Stimulated activated CD4-positive, alpha-beta T cell treated with anti-CD3 and anti-CD28 coated beads, Interleukin-1b, Interleukin-23, amount 100 ng/mL, for 48 hours (primary cell): ENCODE measurements at places on chromosomes 12 and 14.

- no peak for DNase-seq
Measured at GRCh38 chr14:101215266-101215665, 311.7 kb upstream of the RTL1 start.

GRCh38 chr12:17680220-17680619, 409.8 kb downstream of the RERGL start:
- DNase-seq: no peak

DNA sequence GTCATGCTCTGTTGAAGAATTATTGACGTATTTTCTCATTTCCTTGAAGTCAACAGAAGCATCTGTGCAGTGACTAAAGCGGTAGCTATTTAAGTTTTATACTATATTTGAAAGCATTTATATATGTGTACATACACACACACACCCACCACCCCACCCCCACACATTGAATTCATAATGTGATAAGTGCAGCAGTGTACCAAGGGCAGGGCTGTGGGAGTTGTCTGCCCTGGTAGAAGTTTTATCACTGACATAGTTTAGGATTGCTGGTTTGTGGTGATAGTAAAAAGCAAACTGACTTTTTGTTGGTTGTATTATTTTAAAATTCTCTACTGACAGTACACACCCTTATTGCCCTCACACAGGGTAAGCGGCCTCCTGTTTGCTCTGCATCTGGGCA, 39.1 kb downstream of the GAS2L3 start:
- no peak for DNase-seq

- no peak for DNase-seq
Measured at GRCh38 chr12:53353257-53353655, 17.1 kb upstream of the SP7 start.

DNA sequence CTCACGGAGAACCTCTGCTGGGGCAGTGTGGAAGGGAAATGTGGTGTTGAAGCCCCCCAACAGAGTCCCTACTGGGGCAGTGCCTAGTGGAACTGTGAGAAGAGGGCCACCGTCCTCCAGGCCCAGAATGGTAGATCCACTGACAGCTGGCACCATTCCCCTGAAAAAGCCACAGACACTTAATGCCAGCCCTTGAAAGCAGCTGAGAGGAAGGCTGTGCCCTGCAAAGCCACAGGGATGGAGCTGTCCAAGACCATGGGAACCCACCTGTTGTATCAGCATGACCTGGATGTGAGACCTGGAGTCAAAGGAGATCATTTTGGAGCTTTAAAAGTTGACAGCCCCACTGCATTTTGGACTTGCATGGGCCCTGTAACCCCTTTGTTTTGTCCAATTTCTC, 363.5 kb upstream of the PRICKLE1 start:
- DNase-seq: no peak

DNA sequence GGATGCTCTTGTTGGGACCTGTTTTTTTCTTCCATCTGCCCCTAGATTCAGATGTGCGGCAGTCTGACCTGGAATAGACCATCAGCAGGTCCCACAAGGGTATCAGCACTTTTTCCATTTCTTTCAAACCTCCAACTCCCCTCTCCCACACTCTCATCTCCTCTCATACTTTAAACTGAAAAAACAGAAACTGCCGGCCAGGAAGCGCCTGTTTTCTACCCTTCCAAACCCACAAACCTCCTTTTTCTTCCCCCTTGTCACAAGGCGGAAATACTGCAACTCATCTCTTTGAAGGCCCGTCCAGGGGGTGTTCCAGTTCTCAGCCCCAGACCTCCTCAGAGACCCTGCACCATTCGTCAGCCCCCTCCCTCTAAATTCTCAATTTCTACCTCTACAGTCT, 62.5 kb upstream of the FKBP4 start:
- no peak for DNase-seq

DNA sequence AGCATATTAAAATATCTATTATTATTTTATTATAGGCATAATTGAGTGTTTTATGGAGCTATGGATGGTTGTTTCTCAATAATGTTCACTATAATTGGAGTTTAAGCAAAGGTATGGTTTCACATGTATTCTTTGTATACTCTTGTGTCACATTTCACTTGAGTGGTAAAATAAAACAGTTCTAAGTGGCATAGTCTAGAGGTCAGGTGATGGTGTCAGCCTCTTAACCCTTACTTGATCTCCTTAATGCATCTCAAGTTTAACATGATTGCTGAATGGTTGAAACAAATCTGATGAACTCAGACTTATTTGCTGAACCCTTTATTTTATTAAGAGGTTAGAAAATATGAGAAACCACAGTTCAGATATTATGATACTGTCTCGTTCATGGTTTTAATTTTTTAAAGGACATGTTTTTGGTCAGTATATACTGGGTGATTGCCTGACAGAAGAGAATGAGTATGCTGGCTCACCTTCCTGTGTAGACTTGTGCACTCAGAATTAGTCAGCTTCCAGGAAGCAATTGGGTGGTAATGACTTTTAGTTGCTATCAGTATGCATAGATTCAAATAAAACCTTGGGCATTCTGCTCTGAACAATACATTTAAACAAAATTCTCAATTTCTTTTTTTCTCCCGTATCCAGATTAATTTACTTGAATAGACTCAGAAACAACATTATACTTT, 464.6 kb downstream of the PCNX1 start:
- no peak for DNase-seq

DNA sequence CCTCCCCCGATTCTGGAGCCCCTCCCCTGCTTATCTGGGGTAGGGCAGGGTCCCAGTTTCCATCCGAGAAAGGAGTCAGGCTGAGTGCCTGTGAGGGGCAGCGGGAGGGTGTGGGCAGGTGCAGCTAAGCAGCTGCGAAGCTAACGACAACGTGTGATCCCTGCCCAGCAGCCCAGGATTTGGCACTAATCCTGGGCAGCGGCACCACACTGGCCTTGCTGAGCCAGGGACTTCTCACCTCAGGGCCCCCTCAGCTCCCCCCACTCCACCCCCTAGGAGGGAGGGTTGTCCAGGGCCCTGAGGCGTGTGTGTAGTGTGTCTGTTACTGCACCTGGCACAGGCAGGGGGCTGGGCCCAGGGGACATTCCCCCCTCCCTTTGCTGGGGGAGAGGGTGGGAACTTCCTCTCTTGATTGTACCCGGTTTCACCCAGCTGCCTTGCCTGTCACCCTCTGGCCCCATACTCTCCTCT, 1.8 kb downstream of the SMIM41 start:
- no peak for DNase-seq

DNA sequence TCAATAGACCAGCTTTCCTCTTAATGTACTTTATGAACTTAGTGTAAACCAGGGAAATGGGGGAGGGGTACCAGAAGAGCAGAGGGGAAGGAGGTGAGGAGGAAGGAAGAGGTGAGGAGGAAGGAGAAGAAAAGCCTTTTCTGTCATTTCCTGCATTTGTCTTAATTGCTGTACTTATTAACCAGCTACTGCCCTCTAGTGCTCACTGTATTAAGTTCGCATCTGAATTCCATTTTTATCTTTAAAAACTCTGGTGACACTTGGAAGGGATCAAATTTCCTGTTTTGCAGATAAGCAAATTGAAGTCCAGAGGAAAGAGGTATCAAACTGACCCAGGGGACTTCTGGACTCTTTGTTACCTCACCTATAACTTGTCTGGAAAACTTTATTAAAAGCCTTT, 22.2 kb downstream of the MANSC1 start:
- no peak for DNase-seq

GRCh38 chr12:131610181-131610580, 100.7 kb upstream of the SFSWAP start:
- DNase-seq: no peak

DNA sequence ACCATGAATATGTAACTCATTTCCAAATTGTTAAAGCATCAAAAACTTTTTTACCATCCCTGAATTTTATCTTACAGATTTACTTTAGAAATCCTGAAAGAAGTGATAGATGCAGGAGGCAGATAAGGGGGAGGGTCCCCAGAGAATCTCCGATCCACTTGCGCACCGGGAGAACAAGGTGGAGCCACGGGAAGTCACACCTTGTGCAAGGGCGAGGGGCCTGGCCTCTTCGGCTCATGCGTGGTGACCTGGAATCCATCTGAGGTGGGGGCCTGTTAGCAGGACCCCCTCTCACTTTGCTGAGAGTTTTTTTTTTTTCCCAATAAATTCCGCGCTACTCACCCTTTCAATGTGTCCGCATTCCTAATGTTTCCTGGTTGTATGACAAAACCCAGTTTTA, 80.2 kb upstream of the CDKN3 start:
- no peak for DNase-seq

DNA sequence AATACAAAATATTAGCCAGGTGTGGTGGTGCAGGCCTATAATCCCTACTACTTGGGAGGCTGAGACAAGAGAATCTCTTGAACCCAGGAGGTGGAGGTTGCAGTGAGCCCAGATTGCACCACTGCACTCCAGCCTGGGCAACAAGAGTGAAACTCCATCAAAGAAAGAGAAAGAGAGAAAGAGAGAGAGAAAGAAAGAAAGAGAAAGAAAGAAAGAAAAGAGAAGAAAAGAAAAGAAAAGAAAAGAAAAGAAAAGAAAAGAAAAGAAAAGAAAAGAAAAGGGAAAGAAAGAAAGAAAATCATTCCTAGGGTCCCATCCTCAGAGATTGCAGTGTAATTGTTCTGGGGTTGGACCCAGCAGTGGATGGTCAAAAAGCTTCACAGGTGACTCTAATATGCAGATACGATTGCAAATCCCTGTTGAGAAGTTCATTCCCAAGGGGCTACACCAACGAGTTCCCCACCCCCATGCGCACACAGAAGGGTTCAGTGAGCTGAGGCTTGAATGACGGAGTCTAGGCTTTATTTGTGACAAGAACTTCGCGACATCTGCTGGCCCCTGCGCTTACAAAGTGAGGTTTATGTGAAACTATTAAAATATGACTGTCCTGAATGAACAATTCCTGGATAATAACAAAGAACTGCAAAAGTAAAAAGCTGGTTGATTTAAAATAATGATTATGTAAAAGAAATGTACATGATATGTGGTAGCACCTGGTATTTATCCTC, 17.4 kb upstream of the RNASE12 start:
- no peak for DNase-seq

DNA sequence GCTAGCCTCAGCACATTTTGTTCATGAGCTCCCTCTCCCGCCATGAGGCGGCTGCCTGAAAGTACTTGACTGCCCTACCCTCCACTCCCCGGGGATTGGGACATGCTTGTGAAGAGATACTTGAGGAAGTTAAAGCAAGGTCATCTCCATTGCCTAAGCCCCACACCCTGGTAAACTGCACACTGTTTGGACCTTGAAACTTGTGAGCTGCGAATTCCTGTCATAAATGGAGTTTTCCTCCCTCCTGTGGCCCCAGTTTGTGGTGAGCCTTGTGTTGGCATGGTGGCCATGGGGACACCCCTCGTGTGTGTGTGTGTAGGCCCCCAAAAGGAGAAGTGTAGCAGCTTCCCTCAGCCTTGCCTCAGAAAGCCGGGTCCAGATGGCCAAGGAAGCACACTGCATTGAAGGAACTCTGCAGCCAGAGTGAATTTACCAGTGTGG, 395.5 kb downstream of the ZFP36L1 start:
- no peak for DNase-seq

DNA sequence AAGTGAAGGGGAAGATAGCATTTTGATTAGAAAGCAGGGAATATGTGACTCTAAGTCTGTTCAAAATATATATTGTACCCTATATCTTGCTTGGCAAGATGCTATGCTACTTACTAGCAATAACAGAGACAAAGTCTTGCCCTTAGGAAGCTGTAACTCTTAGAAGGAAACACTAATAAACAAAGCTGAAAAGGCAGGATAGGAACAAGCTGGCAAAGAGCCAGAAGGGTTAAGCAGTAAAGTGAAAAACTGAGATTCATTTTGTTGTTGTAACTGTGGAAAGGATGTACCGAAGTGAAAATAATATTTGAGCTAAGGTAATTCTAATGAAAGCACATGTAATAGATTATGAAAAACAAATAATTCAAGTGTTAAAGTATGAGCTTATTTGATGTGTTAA, 527.1 kb upstream of the FLRT2 start:
- no peak for DNase-seq

- DNase-seq: no peak
Measured at GRCh38 chr14:49982082-49982481, 89.2 kb downstream of the ARF6 start.

- DNase-seq: no peak
Measured at GRCh38 chr12:10175846-10176636, 2.8 kb upstream of the TMEM52B start.

DNA sequence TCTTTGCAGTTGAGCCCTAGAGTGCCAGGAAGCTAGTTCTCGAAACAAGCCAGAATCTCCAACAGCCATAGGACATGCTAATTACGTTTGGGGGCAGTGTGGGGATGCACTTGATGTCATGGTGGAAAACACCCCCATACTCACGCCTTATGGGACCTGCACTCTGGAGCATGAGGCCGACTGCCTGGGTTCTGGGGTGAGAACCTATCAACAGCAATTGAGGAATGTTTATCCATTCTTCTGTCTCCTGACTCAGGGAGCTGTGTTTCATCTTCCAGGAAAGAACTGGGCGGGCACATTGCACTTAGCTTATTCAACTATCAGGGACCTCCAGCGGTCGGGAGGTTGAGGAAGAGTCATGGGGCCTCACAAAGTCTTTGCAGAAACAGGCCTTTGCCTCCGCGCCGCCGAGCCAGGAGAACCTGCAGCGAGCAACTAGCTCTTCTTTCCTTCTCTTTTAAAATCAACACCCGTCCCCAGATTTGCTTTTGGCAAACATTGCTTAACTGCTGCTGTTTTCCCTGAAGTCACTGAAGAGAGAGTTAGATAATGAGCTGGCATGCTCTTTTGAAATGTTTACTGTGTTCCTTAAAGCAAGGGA, 226.1 kb upstream of the DIO3 start:
- no peak for DNase-seq

GRCh38 chr14:89504602-89505313, 87.7 kb upstream of the FOXN3 start:
- peak; percentile 24 for DNase-seq

DNA sequence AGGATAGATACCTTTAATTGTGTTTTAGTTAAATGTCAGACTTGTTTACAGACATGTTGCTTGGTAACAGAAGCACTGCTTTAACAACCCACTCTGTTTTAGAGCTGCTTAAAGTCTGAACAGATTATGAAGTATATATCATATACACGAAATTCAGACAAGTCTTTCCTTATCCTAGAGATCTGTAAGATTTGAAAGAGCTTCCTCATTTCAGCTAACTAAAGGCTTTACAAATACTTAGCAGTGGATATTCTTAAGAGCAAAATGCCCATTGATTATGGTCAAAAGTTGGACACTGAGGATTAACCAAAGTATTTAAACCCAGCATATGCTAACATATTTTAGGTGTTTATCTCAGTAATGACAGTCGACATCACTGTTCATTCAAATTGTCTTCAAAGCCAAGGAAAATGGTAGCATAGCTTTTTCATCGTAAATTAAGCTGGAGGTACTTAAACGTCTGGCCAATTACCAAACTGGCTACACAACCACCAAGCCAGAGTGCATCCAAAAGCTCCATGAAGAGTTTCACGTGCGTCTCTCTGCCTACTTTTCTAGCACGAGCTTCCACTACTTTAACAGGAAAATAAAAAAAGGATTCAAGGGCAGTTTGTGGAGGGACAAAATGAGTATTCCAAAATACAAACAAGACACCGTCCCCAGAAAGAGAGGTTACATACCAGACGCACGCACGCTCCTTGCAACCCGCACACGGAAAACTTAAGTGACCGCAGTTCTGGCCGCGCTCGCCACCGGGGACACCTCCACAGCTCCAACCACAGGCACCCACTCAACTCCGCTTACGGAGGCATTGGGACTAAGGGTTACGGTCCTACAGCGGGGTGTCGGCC, 565 bp downstream of the CEP83 start:
- no peak for DNase-seq
